ENCODE measurements at places on chromosomes 6 and 20. TPM values are rescaled to one million over a fixed set of nuclear protein-coding genes. Genes with fewer than 3 reads are reported as not detected.

The PCNA gene
- 103 TPM for total RNA-seq

DNA sequence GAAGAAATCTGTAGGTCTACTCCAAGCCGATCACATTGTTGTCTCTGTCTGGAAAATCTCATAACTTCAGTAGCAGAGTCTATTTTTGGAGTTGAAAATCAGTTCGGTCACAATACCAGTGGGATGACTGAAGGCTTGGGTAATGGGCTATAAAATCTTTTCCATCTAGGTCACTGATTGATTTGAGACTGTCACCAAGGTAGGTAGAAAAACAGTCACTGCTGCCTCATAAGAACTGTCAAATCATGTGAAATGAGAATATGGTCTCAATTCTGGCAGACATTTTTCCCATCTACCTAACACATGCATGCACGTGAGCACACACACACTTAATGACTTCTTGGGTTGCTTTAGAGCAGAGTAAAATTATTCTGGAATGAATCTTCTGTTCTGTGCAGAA, 1162.8 kb upstream of the CITED2 start:
- DNase-seq = peak; percentile 37

DNA sequence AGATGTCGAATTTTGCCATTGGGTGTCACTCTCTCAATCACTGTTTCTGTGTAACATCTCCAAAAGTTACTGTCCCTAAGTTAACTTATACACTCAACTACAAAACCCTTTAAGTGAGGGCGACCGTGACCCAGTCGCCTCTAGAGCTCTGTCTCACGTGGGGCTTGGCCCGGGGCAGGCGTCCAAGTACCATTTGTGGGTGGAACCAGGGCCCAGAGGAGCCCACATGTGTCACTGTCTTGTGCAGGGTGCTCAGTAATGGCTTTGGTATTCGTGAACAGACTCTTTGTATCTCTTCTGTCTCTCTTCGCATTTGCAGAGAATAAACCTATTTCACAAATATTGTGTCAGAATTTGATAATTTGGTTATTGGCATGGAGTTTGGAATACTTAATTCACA, 109.9 kb upstream of the THBS2 start:
- DNase-seq = peak; percentile 69

GRCh38 chr6:16473184-16473907, 235.0 kb downstream of the GMPR start:
- no peak for DNase-seq

GRCh38 chr6:56714273-56714672, 71.6 kb upstream of the DST start:
- DNase-seq = peak; percentile 39

DNA sequence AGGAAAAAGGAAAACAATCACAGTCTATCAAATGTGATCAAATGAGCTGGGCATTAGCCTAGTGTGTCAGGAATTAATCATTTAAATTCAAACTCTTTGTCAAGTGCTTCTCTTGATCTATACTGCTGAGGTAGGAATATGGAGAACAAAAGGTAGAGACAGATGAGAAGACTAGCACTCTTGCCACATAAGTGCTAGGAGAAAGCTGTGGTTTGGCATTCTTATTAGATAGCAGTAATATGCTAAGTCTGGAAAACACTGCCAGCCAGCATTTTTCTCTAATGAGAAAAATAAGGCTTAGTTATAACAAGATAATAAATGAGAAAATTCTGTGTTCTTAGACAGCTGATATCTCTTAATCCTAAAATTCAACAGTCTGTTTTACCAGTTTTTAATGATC, 38.9 kb downstream of the ORC3 start:
- DNase-seq = peak; percentile 17

Measured in HFFc6 (cell line).